ENCODE measurements at places on chromosomes 7 and 10.

DNA sequence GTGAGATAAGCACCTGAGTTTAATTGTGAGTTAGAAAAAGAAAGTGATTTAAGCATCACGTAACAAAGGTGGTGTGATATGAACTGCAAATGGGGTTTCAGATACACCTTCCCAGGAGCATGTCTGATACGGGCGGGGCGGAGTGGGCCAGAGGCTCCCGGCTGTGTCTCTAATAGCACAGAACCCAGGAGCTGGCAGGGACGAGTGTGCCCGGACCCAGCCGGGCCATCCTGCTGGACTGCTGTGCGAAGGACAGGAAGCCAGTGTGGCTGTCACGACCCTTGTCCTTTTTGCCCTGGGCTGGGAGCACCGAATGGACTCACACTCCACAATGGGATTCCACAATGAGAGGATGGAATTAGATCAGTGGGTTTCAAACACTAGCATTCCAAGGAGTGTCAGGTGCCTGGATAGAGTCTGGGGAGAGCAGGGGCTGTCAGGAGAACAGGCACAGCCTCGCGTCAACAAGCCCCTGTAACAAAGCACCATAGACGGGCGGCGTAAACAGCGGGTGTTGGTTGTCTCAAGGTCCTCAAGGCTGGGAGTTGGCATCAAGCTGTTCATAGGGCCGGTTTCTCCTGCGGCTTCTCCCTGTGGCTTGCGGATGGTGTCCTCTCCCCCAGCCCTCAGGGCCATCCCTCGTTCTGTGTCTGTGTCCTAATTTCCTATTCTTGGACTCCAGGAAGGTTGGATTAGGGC is 242.6 kb upstream of the PITRM1 start:
- DNase-seq: no peak

GRCh38 chr10:126191192-126191591 is 197.1 kb downstream of the ADAM12 start:
- DNase-seq: no peak

DNA sequence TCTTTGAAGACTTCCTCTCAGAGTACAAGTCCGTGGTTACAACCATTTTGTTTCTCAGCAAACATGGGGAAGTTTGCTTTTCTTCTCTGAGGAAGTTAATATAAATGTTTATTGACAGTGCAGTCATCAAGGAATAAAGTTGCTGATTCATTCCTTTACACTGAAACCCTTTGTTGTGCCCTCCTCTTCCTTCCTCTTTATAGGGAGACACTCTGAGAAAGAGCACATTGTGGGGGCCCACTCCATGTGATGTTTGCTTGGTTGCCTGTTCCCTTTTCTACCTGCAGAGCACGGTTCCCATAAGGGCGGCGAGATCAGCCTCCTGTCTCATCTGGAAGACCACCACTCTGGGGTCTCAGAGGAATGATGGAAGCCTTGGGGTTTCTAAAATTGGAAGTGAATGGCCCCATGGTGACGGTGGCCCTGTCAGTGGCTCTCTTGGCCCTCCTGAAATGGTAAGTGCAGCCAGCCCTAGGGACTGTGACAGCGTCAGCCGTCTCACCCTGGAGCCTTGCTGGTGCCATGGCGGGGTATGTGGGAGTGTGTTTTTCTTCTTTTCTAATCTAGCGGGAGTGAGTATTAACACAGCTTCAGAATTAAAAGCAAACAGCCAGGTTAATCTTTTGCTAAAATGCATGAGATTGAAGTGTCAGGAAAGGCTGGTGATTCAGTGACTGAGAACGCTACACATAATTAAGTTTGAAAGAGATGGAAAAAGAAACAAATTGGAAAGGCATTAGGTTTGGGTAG is at the start of gene TBXAS1:
Gene TBXAS1, plus strand, starts transcription at position 240 of the 750 bp plus-strand sequence. Its CDS starts 127 bp downstream, at position 367.
- no peak for DNase-seq

GRCh38 chr7:107684947-107685463 is 24.4 kb downstream of the SLC26A4 start:
- no peak for DNase-seq

DNA sequence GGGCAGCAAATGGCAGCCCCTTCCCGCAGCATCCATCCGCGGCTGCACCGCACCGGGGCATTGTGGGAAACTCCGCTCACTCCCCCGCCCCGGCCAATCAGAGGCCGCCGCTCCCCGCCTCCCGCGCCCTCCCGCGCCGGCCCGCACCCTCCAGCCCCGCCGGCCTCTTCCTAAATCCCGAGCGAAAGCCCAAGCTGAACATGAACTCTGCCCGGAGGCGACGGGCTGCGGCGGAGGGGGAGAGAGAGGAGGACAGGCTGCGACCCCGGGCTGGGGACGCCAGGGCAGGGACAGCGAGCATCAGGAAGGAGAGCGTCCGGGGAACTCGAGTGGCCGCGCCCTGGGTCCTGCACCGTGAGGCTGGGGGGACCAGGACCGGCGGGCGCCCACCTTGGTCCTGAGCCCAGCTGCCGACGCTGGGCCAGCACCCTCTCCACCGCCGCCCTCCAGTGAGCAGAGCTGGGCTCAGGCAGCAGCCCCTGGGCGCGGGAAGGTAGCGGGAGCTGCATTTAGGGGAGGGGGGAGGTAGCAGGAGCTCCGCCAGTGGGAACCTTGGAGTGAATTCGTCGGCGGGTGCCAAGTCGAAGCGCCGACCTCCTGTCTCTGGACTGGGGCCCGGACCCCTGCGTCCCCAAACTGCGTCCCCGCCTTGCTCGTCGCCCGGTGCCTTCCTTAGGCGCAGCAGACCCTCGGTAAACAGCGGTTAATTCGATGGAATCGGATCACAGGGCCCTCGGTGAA is at the start of gene DGKI:
Gene DGKI, minus strand, starts transcription at position 148 of the 741 bp plus-strand sequence.
- no peak for DNase-seq

GRCh38 chr7:25665903-25666670 is 437.8 kb upstream of the NPVF start:
- no peak for DNase-seq

DNA sequence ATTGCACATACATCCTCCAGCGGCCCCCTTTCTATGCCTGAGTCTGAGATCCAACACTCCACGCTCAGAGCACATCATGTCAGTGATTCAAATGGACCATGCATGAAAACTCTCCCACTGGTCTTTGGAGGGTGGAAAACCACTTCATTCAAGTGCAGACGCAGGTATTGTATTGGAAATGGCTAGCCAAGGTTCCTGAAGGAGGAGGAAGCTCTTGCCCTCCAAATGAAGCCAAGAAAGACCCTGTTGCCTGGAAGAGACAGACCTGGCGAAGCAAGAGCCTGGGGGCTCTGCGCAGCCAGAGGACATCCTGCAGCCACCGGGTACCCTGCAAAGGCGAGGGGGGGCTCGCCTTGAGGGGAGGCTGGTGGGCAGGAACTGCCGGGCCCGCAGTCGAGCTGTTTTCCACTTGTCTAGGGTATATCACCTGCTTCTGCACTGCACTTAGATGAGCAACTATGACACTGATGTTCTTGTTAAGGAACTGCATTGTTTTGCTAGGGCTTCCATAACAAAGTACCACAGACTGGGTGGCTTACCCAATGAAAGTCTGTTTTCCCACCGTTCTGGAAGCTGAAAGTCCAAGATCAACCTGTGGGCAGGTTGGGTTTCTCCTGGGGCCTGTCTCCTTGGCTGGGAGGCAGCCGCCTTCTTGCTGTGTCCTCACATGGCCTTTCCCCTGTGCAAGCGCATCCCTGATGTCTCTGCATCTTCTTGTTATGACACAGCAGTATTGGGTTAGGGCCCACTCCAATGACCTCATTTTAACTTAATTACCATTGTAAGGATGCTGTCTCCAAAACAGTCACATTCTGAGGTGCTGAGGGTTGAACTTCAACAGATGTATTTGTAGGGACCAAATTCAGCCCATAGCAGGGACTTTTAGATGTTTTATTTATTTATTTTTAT is 233.4 kb downstream of the ARHGAP12 start:
- DNase-seq: no peak

DNA sequence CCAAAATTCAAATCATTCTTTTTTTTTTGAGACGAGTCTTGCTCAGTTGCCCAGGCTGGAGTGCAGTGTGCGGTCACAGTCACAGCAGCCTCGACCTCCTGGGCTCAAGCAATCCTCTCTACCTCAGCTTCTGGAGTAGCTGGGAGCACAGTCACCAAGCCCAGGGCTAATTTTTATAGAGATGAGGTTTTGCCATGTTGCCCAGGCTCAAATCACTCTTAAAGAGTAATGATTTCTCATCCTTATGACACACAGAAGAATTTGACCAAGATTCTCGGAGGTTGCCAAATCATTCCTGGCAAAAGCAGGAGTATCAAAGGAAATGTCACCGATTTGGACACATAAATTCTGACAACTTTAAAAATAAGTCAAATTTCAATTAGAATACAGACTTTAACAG is 39.1 kb downstream of the SIRT1 start:
- DNase-seq: no peak

DNA sequence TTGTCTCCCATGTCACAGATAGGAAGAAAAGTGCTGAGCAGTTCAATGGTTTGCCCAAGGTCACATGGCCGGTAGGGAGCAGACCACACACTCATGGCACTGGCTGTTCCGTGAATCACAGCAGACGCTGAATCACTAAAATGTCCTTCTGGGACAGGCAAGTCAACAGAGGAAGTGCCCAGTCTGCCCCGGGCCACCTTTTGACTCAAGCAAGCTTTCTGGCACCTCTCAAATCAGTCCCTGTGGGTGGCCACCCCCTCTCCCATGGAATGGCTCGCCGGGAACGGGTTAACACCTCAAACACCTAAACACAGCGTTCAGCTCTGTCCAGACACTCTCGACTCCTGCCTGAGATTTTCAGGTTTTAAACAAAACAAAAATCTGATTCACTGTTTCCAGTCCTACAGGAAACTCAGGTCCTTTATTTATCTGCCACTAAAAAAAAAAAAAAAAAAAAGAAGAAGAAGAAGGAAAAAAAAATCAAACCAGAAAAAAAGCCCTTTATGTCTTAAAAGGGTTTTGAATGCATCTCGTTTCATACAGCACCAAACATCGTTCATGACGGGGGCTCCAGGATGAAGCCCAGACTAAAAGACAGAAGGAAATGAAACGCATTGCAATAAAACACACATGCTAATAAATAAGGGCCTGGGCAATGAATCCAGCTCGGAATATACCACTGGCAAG is 15.5 kb downstream of the CARD11 start:
- DNase-seq: no peak

GRCh38 chr10:58529077-58529728 is 16.5 kb downstream of the BICC1 start:
- no peak for DNase-seq

DNA sequence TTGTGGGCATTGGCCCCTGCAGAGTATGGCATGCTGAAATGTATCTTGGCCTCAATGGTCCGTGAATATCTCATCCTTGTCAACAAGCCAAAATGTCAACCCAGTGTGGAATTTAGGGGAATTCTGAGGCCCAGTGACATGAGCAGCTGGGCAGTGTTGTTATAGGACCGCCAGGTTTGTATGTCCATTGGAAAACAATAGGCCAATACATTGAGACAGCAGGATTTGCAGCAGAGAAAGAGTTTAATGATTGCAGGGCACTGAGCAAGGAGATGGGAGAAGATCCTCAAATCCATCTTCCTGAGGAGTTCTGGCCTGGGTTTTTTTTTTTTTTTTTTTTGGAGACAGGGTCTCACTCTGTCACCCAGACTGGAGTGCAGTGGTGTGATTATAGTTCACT is 95.7 kb upstream of the BAIAP2L1 start:
- DNase-seq: no peak

DNA sequence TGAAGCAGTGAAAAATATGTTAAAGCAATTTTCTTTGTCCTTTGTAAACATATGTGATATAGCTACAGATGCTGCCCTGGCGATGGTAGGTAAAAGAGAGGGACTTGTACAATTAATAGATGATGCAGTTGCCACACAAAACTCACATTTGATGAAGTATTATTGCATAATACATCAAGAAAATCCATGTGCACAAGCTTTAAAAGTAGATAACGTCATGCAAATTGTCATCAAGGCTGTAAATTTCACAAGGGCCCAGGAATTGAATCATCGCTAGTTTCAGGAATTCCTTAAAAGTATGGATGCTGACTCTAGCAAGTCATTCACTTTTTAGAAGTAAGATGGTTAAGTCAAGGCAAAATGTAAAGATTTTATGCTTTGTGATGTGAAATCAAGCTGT is 10.0 kb downstream of the CYP3A5 start:
- no peak for DNase-seq

DNA sequence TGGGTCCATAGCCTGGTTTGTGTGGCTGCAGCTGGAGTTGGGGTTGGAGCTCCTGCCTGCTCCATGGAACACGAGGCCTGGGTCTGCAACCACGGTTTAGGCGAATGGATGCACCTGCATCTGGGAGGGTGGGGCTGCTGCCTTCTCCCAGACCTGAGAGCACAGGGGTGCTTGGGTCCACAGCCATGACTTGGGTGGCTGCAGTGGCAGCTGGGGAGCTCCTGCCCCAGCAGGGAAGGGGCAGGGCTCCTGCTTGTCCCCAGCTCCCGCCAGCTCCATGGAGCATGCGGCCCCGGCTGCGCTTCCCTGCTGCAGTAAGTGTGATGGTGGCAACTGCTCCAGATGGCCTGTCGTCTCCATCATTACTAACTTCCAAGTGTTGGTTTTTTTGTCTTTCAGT is 571.1 kb upstream of the LRRN3 start:
- DNase-seq: no peak

GRCh38 chr10:58578366-58578765 is 65.7 kb downstream of the BICC1 start:
- DNase-seq: no peak

GRCh38 chr10:70617798-70618568 is 15.4 kb upstream of the PRF1 start:
- no peak for DNase-seq

- no peak for DNase-seq
Measured at GRCh38 chr10:77715536-77715935, 77.9 kb upstream of the KCNMA1 start.

DNA sequence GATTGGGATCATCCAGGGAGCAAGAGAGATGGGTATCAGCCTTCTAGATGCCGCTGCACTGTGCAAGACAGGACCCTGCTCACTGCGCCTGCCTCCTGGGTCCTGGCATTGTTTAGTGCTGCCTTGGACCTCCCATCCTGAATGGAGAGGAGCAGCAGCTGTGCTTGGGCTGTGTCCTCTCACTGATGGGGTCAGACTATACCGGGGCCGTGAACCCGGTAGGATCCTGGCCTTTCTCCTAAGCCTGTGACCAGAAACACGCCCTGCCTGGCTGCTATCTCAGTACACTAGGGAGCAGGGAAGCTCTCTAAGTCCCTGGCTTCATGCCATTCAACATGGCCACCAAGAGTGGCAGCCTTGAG is 309.4 kb upstream of the ZNF32 start:
- no peak for DNase-seq

GRCh38 chr7:46572691-46573090 is 651.6 kb upstream of the IGFBP3 start:
- DNase-seq: no peak
